ENCODE measurements at places on chromosomes 4 and X.

- no peak for DNase-seq
These were observed 677 bp upstream of the NONO start for GRCh38 chrX:71282514-71283402.

GRCh38 chr4:86250006-86250405 is 109.8 kb downstream of the MAPK10 start:
- no peak for DNase-seq

- no peak for DNase-seq
These were observed 27.8 kb upstream of the BMP2K start for GRCh38 chr4:78748381-78748780.

GRCh38 chrX:16559206-16559619 is 90.7 kb upstream of the S100G start:
- DNase-seq, result no peak

DNA sequence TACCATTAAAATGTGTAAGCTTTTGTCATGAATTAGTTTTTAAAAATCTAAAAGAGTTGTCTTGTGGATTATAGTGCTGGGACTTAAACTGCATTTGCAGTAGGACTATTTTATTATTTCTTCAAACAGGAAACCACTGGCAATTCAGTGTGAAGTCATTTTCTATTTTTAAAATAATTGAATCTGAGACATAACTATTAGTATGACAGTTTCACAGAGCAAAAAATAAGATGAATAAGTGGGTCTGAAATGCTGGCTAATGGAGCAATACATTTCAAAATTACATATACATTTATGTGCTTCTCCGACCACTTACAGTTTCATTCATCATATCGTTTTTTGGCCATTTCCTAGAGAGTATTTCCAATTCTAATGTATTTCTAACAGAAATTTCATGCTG is 75.3 kb upstream of the RAPGEF2 start:
- no peak for DNase-seq

GRCh38 chr4:161160718-161161117 is 1003.1 kb downstream of the FSTL5 start:
- no peak for DNase-seq

GRCh38 chrX:916230-916599 is 285.6 kb downstream of the SHOX start:
- DNase-seq, result no peak

- DNase-seq, result no peak
These were observed 212.2 kb downstream of the CBR4 start for GRCh38 chr4:168797738-168798375.

DNA sequence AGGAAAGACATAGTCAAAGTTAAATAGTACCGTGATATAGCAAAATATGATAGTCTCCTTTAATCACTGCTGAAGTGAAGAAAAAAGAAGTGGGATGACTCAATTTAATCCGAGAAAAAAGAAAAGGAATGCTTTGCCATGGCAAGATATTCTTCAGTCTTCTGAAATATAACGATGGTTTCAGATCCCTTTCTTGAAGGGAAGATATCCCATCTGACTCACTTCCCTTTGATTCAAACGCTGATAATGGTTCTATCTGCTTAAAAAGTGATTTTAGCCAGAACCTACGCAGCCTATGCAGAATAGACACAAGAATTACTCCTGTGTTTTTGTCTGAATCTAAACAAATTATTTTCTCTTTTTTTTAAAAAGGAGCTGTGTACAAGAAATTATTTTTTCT is 68.1 kb upstream of the FTHL17 start:
- DNase-seq, result no peak
